GM23248 (cell line): ENCODE measurements at places on chromosomes 13 and 19. TPM values are rescaled to one million over a fixed set of nuclear protein-coding genes. Genes with fewer than 3 reads are reported as not detected.

Gene SHISA2
- total RNA-seq, result 0.13 and 0.32 TPM in 2 replicates

Gene SHD
- total RNA-seq, result not detected in 2 replicates

Gene NLRP7
- total RNA-seq, result not detected in 2 replicates

Gene RNF113B
- total RNA-seq, result not detected in 2 replicates

Gene IGFL4
- not detected in 2 replicates for total RNA-seq

Gene NKPD1
- total RNA-seq, result 0.11 and 0.25 TPM in 2 replicates

Gene GCDH
- 22.5 and 30.0 TPM in 2 replicates for total RNA-seq

Gene ANGPTL8
- total RNA-seq, result 1.7 TPM in 1 of 2 replicates, not detected in the other

DNA sequence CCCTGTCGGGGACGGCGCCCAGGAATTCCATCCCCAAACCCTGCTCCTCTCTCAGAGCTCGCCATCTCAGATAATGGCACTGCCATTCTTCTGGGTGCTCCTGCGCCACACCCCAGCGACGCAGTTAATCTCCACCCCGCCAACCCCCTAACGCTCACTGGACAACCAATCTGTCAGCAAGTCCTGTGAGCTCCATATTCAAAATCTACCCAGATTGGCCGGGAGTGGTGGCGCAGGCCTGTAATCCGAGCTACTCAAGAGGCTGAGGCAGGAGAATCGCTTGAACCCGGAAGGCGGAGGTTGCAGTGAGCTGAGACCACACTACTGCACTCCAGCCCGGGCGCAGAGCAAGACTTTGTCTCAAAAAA, 18.6 kb downstream of the FCGBP start:
- DNase-seq, result no peak

DNA sequence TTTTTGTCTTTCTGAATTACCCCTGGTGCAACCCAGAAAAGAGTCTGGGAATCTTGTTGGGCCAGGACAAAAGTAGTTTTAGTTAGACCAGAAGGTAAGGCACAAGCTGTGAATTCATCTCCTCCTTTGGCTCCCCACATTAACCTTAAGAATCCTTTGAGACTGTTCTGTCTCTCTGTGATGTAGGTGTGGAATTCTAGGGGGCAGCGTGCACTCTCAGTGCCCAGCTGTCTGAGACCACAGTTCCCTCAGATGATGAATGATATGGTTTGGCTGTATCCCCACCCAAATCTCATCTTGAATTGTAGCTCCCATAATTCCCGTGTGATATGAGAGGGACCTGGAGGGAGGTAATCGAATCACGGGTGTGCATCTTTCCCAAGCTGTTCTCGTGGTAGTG, 43.9 kb downstream of the ZNF506 start:
- no peak for DNase-seq

DNA sequence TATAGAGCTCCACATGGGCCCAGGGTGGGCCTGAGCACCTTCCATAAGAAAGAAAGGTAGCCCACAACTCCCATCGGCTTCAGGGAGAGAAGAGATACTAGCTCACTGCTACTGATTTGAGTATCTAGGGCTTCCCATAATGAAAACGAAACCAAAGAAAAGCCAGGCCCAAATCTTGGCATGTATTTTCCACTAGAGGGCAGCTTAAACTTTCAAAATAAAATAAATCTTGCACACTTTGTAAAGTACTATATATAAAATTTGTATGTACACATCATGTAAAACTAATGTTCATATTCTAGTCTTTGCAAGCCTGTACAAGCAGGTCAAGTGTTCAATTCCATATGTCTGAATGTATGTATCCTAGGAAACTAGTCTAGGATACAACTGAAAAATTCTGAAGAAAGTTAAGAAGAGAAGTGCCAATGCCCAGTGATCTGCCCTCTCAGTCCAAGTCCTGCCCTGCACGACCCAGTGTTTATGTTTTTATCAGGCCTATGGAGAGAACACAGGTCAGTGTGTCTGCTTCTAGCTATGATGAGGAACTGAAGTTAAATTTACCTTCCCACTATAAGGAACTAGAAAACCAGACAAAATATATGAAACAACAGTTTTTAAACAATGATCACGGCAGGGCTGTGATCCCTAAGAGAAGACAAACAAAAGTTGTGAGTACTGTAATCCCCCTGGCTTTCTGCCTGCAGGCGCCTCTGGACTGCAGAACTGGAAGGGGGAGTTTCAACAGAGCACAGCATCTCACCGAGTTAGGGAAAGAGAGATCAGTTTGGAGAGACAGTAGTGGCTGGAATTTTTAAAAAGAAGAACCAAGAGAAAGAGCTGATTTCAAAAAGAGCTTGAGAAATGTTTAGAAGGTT, 475.7 kb downstream of the UQCRFS1 start:
- DNase-seq, result peak; percentile 75

GRCh38 chr19:27748551-27749152, 1464.3 kb downstream of the UQCRFS1 start:
- DNase-seq, result peak; percentile 9

- peak; percentile 40 for DNase-seq
Measured at GRCh38 chr19:18257503-18258470, 16.5 kb downstream of the IQCN start.

DNA sequence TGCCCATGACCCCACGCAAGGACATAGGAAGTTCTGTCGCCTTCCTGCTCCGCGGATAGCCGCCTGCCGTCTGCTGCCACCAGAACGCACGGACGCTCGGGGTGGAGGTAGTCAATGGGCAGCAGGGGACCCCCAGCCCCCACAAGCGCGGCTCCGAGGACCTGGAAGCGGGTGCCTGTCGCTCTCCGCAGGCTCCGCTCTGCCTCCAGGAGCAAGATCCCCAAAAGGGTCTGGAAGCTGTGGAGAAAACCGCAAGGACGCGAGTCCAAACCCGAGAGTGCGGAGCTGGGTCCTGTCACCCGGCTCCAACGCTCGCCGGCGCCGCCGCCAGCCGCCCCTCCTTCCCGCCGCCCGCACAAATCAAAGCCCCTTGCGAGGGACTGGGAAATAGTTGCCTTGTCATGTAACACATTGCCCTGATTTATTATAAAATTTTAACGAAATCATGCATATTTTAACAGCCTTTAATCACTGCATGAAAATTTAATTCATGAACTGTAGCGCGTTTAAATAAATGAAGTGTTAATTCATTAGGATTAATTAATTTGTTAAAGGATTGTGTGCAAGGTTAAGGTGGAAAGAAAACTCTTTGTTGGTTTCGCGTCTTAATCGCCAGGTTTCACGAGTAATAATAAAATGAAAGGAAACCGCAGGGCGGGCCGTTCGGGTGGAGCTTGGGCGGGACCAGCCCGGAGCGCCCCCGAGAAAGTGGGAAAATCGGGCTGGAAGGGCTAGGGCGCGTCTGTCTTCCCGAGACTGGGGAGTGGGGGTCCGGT, 5.5 kb upstream of the POU4F1 start:
- peak; percentile 42 for DNase-seq

- DNase-seq, result peak; percentile 13
Measured at GRCh38 chr13:48078251-48078656, 16.6 kb downstream of the MED4 start.

GRCh38 chr19:29714953-29715700, at the start of gene C19orf12:
Gene C19orf12 (minus strand): TSS chr19:29715261. CDS start chr19:29708413, 6,848 bp downstream.
- peak; percentile 71 for DNase-seq

DNA sequence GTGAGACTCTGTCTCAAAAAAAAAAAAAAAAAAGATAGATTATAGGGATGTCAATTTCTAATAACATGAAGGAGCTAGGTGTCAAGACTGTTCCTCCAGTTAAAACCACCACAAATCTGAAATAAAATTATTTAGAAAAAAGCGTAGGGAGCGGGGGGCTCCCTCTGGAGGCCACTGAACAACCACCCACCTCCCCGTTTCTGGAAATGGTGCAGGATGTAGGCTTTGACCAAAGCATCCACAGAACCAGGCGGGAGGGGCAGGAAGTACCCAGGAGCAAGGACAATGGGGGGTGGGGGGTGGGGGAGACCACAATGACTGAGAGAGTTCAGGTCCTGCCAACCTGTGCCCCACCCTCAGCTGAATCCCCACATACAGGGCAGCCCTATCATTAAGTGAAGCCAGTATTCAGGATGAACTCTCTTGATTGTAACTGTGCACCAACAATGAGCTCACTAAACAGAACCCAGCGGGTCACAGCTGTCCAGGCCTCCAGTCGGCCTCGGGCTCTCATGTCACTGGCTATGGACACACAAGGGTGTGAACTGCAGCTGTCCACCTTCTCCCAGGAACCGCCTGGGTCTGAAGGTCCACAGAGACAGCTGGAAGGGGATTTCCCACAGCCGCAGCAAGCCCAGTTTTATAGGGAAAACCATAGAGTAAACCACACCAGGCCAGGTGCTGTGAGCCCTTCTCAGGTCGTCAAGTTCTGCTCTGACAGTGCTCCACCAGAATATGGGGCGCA, 6.6 kb downstream of the ZSCAN18 start:
- no peak for DNase-seq

DNA sequence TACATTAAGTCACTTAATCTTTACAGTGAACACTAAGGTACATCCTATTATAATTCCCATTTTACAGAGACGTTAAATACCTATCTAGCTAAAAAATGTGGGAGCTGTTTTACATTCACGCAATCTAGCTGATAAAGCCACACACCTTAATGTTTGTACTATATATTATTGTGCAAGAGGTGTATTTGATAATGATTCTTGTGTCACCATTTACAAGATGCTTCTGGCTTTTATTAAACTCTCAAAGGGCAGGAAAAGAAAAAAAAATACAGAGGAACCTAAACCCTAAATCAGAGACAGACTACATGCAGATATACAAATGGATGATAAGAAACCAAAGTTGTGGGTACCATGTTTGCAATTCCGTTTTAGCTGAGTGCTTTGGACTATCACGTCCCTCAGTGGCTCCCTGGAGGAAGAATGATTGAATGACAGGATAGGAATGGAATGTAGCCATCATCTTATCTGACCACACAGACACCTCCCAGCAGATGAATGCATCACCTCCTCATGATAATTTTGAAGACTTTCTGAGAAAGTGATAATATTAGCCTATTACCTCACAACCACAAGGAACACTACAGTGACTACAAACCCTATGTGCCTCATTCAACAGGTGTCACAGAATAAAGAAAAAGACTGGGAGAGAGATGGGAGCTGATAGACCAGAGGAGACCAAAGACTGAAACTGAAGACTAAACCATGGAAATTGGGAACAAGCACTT, 230.5 kb upstream of the SERP2 start:
- DNase-seq, result peak; percentile 28

- DNase-seq, result peak; percentile 83
Measured at GRCh38 chr19:48169578-48169938, 586 bp downstream of the LIG1 start.

DNA sequence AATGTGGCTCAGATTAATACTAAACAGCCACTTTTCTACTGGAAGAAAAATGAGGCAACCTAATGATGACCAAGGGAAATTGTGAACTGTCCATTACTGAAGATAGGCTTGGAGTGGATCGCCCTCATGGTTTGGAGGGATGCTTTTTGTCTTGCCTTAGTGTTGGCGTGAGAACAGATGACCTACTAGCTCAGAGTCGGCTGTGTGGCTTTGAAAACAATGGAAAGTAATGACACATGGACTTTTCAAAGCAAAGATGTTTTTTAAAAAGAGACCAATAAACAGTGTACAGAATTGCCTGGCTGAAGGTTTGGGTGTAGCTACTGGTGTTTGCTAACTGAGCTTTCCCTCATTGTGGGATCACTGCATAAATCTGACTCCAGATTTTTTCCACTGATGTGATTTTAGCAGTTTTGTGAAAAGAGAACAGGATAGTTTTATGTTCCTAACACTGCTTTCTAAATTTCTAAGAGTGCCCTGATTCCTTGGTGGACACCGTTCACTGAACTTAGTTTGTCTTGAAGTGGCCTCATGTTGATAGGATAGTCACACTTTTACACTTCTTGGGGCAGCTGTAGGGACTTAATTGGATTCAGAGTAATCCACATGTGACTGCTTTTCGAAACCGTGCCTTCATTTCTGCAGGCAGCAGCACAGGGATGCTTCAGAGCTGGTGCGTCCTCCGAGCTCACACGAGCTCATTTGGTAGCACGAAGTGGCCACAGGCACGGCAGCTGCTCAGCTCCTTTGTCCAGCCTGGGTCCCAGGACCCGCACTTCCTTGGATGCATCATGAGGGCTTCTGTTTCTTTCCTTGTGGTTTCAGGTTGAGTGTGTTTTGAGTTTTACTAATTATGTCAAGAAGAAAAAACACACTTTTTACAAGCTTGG, 4.3 kb downstream of the CEBPG start:
- DNase-seq, result peak; percentile 76

GRCh38 chr13:55263045-55263444, 1877.7 kb upstream of the PRR20A start:
- DNase-seq, result no peak

GRCh38 chr13:38730332-38730731, 43.5 kb downstream of the FREM2 start:
- no peak for DNase-seq

DNA sequence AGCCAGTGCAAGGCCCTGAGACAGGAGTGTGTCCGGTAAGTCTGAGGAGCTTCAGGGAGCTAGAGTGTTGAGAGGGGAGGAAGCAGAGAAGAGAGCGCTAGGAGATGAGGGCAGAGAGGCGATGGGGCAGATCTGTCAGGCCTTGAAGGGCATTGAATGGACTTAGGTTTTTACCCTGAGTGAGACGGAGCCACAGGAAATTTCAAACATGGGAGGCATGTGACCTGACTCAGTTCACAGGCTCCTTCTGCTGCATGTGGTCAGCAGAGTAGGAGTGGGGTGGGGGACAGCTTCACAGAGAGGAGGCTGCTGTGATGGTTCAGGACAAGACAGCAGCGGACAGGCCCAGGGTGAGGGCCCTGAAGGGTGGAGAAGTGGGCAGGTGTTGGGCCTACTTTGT, 2.5 kb upstream of the FAM98C start:
- no peak for DNase-seq

DNA sequence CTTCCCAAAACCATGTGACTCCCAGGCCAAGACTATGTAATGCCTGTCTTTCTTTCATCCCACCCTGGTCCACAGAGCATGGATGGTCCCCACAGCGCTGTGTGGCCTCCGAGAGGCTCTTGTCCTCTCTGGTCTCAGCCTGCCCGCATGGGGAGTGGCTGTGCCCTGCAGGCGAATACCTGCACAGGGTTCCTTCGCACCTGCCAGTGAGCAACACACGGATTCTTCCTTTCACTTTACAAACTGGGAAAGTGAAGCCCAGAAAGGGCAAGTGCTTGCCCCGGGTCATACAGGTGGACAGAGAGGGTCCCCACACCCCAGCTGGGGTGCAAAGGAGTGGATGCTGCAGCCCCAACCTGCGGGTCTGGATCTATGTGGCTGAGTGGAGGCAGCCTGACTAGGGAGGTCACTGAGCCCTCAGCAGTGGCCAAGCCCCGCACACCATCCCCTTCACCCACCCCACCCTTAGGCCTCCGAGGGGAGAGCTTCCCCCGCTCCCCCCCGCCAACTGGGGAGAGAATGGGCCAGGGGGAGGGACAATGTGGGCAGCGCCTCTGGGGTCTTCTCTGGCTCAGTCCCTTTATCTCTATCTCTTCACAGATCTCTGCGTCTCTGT, 747 bp upstream of the MARK4 start:
- DNase-seq, result no peak
